ENCODE measurements at places on chromosomes 16 and 17.

GRCh38 chr17:73003487-73003886 is 89.0 kb downstream of the SLC39A11 start:
- DNase-seq, result no peak

- no peak for DNase-seq
Observed at GRCh38 chr17:58083491-58084316, 485 bp downstream of the DYNLL2 start.

- no peak for DNase-seq
Observed at GRCh38 chr16:66222756-66223155, 143.7 kb upstream of the CDH5 start.

DNA sequence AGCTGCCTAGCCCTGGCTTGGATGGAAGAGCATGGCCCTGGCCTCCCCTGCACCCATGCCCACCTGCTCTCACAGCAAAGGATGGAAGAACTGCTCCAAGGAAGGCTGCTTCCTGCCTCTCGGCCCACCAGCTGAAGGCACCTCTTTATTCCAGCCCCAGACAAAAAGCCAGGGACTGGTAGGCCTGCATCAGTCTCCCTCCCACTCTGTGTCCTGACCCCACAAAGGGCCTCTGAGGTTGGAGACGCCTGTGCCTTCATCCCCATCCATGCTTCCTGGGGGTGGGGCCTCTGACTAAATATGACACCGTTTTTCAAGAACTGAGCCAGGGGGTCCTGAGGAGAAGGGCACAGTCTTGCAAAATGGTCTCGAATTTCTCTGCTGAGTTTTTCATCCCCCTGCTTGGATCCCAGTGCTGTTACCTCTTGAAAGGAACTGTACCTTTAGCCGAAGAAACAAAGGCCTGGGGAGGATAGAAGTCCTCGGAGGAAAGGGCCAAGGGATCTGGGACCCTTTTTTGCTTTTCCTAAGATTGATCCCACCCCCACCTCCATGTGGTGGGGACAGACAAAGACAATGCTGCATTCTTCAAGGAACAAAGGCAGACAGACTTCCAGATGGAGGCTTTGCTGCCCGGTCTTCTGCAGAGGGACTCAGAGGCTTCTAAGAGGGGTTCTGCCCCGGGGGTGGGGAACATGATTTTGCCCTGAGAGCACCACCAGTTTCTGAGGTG is 5.2 kb downstream of the C17orf50 start:
- no peak for DNase-seq

DNA sequence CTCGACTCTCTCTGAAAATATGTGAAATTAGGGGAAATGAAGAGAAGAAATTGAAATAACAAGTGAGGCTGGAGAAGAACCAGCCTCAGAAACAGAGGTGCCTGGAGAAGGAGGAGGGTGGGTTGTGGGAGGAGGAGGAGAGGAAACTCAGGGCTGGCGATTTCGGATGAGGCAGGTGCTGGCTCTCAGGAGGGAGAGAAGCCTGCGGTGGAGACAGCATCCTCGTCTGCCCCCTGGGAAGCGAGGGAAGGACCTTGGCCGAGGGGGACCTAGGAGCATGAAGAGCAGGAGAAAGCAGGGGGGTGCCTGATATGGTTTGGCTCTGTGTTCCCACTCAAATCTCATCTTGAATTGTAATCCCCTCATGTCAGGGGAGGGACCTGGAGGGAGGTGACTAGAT is 264.7 kb upstream of the TNRC6C start:
- no peak for DNase-seq

GRCh38 chr16:681746-682427 is 1.7 kb downstream of the STUB1 start:
- no peak for DNase-seq

GRCh38 chr16:23227529-23227928 is 45.0 kb downstream of the SCNN1G start:
- DNase-seq, result no peak

DNA sequence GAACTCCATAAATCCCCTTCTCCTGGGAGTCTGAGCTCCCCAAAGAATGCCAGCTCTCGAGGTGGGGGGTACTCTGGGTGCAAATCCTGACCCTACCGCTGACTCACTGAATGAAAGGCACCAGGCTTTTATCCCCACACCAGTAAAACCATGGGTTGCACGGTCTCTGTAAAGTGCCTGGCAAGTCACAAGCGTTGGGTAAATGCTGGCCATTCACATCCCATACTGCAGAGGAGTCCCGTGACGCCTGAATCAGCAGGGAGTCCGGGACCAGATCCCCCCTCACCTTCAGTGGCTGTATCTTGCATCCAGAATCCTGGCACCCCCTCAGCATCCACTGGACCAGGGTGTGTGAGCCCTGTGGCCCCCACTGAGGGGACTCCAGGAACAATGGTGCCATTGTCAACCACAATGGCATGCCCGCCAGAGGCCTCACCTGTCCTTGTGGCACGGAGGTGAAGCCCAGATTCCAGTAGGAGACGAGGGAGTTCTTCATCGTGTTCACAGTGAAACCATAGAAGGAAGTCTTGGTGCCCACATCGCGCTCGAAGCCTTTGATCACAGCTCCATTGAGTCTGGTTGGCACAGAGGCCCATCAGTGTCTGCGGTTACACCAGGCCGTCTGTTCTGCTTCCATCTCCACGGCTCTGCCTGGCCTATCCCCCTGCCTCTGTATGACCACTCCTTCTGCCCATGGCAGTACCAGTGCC is 13.3 kb downstream of the ST6GALNAC2 start:
- no peak for DNase-seq

GRCh38 chr17:68572138-68572842 is 28.9 kb downstream of the FAM20A start:
- DNase-seq, result no peak

- DNase-seq, result no peak
Observed at GRCh38 chr16:47004652-47005051, 31.2 kb upstream of the DNAJA2 start.

GRCh38 chr17:12918142-12918541 is 99.7 kb downstream of the ELAC2 start:
- DNase-seq, result no peak

DNA sequence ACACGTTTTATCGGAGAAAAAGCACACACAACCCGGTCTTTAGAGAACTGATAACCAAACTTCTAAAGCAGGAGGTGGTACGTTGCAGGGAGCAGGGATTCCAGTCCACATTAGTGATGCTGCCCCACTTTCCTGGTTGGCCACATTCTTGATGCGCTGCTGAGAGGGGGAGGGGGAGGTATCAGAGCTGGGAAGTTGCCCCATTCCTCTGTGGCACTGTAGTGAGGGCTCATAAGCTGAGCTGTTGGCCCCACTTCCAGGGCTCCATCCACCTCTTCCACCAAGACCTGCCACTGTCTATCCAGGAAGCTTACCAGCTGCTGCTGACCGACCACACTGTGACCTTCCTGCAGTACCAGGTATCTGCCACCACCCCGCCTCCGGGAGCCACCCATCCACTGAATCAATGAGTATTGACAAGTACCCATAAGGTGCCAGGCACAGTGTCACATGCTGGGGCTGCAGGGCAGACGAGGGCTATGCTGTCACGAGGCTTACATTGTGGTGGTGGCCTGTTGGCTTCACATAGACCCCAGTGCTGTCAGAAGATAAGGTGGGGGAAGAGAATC is 1.1 kb downstream of the TSEN54 start:
- no peak for DNase-seq

GRCh38 chr16:6884002-6884401 is 448.6 kb upstream of the RBFOX1 start:
- DNase-seq, result no peak

GRCh38 chr16:65524997-65525396 is 403.1 kb upstream of the CDH11 start:
- DNase-seq, result no peak

- DNase-seq, result no peak
Observed at GRCh38 chr16:56711862-56712261, 18.1 kb upstream of the NUP93 start.

DNA sequence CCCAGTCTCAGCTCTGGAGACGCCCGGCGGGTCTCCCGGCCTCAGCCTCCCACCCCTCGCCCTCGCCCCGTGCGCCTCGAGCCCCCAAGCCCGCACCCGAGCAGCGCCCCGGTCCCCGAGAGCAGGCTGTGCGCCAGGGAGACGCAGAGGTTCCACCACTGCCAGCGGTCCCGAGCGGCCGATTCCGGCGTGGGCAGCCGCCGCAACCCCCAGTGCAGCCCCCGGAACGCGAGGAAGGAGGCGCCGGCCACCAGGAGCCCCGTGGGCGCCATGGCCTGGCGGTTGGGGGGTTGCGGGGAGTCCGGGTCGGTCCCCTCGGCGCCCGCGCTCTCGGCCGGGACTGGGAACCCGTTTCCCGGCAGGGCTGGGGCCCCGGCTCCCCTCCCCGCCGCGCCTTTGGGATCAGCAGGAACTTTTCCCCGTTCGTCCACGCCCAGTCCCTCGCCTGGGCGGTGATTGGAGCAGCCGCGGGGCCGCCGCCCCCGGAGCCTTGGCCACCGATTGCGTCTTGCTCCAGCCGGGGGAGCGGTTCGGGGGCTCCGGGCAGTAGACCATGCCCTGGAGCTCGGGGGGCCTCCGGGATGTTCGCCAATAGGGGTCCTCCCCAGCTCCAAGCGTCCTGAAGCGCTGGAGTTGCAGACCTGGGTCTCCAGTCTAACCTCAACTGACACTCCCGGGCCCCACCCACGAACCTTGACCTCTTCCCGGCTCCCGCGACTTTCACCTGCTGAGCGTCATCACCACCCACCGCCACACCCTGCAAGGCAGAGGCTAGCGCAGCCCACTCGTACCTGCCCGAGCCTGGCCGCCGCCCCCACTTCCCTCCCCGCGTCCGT is at the start of gene TLCD2:
Gene TLCD2, minus strand, starts transcription at position 407 of the 836 bp plus-strand sequence. Its CDS starts 135 bp downstream, at position 272.
- DNase-seq, result no peak

DNA sequence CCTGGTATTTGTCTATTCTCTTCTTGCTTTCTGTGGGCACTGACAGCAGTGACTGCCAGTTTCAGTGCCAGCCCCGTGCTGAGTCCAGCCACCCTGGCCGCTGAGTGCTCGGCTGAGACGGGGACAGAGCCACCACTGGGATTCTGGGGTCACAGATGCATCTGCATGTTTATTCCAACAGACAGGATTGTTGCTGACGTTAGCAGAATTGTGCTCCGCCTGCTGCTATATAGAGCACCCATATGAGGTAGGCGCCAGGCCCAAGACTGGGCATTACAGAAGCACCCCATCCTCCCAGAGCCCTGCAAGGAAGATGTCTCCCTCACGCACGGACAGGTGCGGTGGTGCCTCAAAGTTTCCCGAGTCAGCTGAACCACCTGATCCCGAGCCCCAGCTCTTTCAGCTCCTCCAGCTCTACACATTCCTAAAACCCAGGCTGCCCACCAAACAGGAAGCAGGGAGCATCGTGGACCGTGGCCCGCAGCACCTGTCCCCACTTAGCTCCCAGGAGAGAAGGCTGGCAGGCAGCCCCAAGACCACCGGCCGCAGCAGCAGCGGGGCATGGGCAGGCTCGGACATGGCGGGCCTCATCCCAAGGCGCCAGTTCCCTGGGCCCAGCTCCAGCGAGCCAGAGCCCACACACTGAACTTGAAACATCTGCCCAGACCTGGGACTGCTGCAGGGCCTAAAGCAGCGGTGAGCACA is 44.9 kb upstream of the RASD1 start:
- DNase-seq, result no peak

DNA sequence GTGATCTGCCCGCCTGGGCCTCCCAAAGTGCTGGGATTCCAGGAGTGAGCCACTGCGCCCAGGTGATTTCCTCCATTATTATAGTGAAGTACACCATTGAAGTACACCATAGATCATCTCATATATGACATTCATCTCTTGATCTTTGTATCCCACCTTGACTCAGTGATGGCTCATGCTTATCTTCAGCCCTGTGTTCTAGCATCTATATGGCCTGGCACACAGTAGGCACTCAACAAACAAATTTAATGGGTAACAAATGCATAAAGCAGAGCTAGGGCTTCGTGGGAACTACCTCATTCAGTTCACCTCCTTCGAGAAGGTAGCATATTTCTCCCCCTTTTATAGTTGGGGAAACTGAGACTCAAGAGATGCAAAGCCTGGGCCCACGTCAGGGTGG is 952 bp downstream of the ENKD1 start:
- DNase-seq, result no peak

GRCh38 chr17:35531160-35531559 is 6.3 kb downstream of the SLFN12L start:
- DNase-seq, result no peak

GRCh38 chr17:75428543-75429469 is 23.3 kb upstream of the GRB2 start:
- DNase-seq, result no peak

GRCh38 chr16:81708266-81709015 is 70.7 kb upstream of the PLCG2 start:
- no peak for DNase-seq

DNA sequence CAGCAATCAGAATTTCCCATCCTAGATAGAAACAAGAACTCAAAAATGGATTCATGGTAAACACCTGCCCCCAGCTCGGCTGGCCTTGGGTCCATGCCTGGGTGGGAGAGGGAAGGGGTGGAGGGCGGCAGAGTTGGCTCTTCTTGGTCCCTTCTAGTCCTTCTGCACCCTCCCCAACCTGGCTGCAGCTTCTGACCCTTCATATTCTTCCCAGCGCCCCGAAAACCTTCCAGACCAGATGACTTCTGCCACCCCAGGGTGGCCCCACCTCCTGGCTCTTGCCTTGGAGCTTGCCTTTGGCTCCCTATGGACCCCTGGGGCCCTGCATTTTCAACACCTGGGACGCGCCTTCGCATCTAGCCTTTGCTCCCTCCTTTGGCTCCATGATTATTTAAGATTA is 5.4 kb upstream of the GJD3 start:
- no peak for DNase-seq

GRCh38 chr17:72053036-72053435 is 67.8 kb upstream of the SOX9 start:
- no peak for DNase-seq

DNA sequence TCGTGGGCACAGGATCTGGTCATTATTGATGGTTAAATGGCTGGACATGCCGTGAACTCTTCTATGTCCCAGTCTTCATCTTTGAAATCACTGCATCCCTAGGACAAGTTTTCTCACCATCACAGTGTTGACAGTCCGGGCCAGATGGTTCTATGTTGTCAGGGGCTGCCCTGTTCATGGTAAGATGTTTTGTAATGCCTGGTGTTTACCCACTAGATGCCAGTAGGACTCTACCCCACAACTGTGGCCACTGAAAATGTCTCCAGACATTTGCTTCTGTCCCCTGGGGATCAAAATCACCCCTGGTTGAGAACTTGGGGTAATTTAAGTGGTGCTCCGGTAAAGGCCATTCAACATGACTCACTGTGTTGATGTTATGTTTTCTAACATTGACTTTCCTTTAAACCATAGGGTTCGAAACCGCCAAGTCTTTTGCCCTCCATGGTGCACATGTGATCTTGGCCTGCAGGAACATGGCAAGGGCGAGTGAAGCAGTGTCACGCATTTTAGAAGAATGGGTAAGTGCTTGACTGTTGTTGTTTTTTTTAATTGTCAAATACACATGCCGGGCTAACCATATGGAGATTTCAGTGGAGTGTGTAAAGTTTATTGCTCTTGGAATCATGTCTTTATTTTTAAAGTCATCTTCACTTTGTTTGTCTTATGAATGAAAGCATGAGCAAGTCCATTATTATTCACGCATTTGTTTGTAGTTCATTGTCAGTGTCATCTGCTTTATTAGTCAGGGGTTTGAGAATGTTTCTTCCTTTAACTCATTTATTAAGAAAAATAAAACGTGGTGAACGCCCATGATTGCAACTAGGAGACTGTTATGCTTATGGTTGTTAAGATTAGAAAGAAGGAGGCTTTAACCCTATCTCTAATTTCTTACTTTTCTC is 64.6 kb downstream of the WWOX start:
- no peak for DNase-seq

- no peak for DNase-seq
Observed at GRCh38 chr17:35775583-35775982, 14.9 kb downstream of the C17orf50 start.

- DNase-seq, result no peak
Observed at GRCh38 chr17:19553036-19553435, 19.4 kb downstream of the SLC47A1 start.

- DNase-seq, result no peak
Observed at GRCh38 chr17:329784-330420, 22.7 kb downstream of the RPH3AL start.

All from NCI-H1930 (cell line).